AG08395 (cell line): ENCODE measurements at places on chromosomes 12 and 14.

- DNase-seq, result no peak
Measured at GRCh38 chr14:89015016-89015415, 190.6 kb downstream of the TTC8 start.

GRCh38 chr14:78073028-78073427 lies 97.1 kb upstream of the NRXN3 start:
- DNase-seq, result no peak

GRCh38 chr14:103512701-103513611 lies 9.7 kb downstream of the CKB start:
- peak; percentile 93 for DNase-seq

GRCh38 chr14:86989285-86989684 lies 1003.7 kb downstream of the GALC start:
- no peak for DNase-seq

GRCh38 chr14:84436528-84436927 lies 1093.4 kb upstream of the FLRT2 start:
- no peak for DNase-seq

- no peak for DNase-seq
Measured at GRCh38 chr14:76271041-76271755, 104.7 kb upstream of the ESRRB start.

- peak; percentile 8 for DNase-seq
Measured at GRCh38 chr14:74793506-74794155, 30.5 kb downstream of the YLPM1 start.

DNA sequence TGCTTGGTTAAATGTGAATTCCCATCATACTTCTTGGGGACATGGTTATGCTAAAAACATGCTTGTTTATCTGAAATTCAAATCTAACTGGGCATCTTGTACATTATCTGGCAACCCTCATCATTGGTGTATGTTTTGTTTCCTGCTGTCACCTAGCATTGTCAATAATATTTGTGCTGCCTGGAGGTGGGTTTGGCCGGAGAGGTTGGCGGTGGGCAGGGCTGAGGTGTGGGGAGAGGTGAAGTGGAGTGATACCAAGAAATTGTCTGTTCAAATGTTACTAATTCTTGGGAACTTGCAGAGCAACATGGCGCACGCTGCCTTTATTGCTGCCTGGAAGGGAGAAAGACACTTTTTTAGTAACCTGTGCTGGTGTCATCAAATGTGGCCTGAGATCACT lies 280.5 kb downstream of the VRK1 start:
- no peak for DNase-seq

DNA sequence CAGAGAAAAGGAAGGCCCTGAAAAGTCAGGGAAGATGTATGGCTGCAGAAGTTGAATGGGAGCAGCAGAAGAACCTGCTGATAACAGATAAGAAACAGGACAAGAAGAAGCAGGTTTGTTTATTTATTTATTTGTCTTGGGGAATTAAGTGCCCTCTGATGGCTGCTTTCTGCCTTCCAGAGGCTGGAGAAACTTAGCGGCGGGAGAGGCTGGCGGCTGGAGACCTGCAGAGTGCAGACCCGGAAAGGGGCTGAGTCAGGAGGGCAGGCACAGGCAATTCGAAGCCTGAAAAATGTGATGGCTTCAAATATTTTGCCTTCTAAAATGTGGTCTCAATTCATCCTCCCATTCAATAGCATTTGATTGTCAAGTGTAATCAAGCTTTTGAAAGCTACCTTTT lies 168.2 kb upstream of the GZMB start:
- no peak for DNase-seq
